ENCODE measurements at places on chromosomes 11 and 22.

GRCh38 chr22:30307041-30307574, 17.8 kb upstream of the CASTOR1 start:
- DNase-seq, result no peak

- no peak for DNase-seq
Measured at GRCh38 chr11:87575088-87575487, 537.4 kb downstream of the TMEM135 start.

- peak; percentile 38 for DNase-seq
Measured at GRCh38 chr22:38262051-38262795, 10.6 kb downstream of the TMEM184B start.

- DNase-seq, result no peak
Measured at GRCh38 chr11:96055706-96056387, 131.9 kb upstream of the MTMR2 start.

DNA sequence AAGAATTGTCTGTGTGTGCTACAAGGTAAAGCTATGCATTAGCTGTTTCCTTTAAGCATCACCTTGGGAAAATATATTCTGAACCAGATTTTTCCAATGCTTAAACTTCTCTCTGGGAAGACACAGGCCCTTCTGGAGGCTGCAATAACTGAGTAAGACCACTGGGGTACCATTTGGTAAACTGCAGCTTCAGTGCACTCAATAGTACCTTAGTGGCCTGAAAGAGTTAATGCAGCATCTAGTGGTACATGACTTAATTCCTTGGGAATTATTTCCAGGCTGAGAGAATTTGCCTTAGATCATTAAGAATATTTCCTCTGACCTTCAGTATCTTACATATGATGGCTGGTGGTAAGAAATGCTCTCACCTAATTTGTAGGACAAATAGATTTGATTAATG, 727.4 kb downstream of the DLG2 start:
- no peak for DNase-seq
